ENCODE measurements at places on chromosomes 5 and 9. TPM values are rescaled to one million over a fixed set of nuclear protein-coding genes. Genes with fewer than 3 reads are reported as not detected.

ANKS6 gene
- 14.8 TPM for polyA plus RNA-seq

CPLANE1 gene
- polyA plus RNA-seq, result 17.8 TPM

SLC6A3 gene
- not detected for polyA plus RNA-seq

SLC6A7 gene
- polyA plus RNA-seq, result 0.22 TPM

CCNO gene
- polyA plus RNA-seq, result 0.39 TPM

SPARC gene
- polyA plus RNA-seq, result 3,722 TPM

MAMDC4 gene
- polyA plus RNA-seq, result 5.9 TPM

PCDHGA1 gene
- polyA plus RNA-seq, result 0.77 TPM

LHX2 gene
- polyA plus RNA-seq, result 2.0 TPM

PCDHB4 gene
- polyA plus RNA-seq, result 3.1 TPM

BSPRY gene
- polyA plus RNA-seq, result 0.52 TPM

CLINT1 gene
- 58.1 TPM for polyA plus RNA-seq

DNA sequence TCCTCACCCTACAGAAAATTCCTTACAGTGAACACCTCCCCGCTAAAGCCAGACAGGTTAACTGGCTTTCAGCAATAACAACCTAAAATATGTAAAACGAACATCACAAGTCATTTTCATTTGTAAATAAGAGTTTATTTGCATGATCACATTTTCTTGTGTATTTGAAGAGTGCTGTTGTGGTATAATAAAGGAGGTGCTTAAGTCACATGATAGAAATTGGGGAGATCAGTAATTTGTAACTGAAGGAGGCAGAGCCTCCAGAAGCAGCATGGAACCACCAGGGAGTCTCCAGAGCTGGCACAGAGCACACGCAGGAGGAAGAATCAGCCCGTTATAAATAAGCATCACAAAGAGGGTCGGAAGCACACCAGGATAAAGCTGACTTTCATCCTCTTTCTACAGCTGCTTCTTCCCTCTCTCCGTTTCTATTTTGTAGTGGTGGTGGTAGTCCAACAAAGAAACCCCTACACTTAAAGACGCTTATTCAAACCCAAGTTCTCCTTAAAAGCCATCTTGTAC lies 210.6 kb downstream of the MAPKAP1 start:
- DNase-seq, result no peak

GRCh38 chr5:159198063-159199036 lies 11.0 kb downstream of the RNF145 start:
- no peak for DNase-seq

GRCh38 chr5:173963182-173963838 lies 25.7 kb upstream of the C5orf47 start:
- no peak for DNase-seq

DNA sequence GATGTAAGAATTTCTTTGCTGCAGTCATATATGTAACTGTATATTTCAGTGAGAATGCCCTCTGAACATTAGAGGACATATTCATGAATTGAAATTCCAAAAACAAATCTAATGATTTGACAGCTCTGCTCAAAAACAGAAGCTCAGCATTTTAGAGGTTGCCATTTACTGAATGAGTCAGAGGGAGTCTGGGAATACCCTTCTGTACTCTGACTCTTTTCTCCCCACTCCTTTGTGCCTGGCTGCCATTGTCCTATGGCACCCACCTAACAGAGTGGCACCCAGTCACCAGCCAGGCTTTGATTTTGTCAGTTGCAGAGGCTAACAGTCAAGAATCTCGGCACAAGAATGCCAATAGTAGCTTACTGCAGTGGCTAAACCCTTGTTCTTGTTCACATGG lies 133.6 kb downstream of the ATG10 start:
- no peak for DNase-seq

- DNase-seq, result no peak
These were observed 11.9 kb downstream of the SIL1 start for GRCh38 chr5:139186261-139186660.

DNA sequence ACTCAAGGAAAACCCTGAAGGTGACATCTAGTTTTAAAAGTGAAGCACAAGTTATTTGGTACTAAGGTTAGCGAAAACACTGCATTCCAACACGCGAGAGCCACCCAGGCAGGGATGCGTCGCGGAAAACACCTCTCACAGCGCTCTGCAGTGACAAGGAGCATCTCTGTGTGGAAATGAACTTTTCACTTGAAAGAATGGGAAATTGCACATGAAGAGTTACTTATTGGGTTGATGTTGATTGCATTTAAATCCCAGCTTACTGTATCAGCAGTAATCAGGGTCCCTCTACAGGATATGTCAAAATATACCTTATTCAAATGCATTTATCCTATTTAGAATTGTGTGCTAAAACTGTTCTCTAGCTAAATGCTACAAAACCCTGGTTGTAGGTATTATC lies 144.4 kb downstream of the BNC2 start:
- DNase-seq, result peak; percentile 50

DNA sequence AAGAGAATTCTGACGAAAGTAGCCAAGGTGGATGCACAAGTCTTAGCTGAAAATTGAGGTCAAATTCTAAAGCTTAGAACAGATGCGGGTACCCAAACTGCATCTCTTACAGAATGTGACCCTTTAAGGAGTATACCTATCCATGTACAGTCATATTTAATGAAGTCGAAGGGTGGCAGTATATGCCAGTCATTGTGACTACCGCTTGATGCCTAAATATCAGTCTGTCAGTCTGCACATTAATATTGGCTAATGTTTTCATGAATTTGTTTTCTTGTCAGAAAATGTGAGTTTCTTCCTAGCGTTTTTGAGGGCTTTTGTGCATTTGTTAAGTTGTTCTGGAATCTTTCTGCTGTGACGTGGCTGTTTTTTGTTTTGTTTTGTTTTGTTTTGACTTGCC lies 264.5 kb upstream of the ELAVL2 start:
- DNase-seq, result no peak

GRCh38 chr5:90308787-90309585 lies 100.6 kb downstream of the CETN3 start:
- DNase-seq, result no peak

DNA sequence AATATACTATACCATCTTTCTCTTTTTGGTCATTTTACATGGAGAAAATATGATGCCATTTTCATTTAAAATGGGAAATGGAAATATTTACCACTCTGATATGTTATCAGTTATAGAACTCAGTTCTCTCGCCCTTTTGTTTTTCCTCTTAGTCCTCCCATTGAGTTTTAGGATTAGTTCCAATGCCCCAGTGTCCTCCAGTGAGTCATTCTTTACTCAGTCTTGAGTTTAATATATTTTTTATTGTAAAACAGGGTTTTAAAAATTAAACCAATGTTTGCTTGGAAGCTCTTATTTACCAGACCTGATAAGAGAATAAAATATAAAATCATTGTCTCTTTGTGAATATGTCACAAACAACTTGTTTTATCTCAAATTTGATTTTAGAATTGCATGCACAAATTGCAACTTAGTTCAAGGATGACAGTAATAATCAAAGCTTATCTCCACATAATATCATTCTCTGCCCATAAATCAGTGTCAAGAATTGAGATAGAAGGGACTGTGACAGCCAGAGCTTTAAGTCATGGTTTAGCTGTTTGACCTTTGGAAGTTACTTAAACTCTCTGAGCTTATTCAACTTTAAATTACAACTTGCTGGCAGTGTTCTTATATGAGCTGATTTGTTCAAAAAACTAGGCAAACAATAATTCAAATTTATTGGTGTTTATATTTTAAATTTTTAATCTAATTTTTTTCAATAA lies 166.4 kb downstream of the PAM start:
- DNase-seq, result no peak

- DNase-seq, result no peak
These were observed 14.8 kb downstream of the NCS1 start for GRCh38 chr9:130186839-130187522.

DNA sequence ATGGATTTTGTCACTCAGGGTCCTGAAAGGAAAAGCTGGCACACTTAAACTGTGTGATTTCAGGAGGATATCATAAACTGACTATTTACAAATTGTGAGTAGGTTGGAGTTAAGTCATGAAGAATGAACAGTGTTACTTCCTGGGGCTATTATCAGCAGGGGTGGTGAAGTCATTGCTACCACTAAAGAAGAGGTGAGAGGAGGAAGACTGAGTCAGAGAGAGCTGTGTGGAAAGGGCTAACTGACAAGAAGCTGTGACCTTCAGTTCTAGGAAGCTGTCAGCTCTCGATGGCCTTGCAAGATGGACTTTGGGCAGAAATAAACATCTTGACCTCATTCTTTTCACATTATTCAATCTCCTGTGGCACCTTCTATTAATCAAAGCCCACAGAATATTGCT lies 72.3 kb upstream of the STARD4 start:
- no peak for DNase-seq

- DNase-seq, result no peak
These were observed 114.1 kb downstream of the PCSK5 start for GRCh38 chr9:76004526-76004925.

- DNase-seq, result no peak
These were observed 33.9 kb downstream of the RAD23B start for GRCh38 chr9:107316795-107317661.

DNA sequence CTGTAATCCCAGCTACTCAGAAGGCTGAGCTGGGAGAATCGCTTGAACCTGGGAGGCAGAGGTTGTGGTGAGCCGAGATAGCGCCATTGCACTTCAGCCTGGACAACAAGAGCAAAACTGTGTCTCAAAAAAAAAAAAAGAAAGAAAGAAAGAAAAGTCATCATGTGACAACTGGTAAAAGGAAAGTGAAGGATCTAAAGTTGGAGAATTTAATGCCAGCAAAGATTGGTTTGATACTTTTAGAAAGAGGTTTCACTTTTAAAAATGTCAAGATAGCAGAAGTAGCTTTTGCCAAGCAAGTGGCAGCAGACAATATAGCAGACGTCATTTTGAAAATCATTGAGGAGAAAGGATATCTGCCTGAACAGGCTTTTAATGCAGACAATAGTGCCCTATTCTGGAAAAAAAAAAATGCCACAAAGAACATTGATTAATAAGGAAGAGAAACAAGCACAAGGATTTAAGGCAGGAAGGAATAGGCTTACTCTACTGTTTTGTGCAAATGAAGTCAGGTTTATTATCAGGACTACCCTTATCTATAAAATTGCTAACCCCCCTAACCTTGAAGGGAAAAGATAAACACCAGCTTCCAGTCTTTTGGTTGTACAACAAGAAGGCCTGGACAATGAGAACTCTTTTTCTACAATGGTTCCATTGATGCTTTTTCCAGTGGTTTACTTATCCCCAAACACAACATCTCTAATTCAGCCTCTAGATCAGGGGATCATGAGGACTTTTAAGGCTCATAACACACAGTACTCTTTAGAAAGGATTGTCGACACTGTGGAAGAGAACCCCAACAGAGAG lies 12.0 kb downstream of the PKD2L2 start:
- DNase-seq, result no peak

DNA sequence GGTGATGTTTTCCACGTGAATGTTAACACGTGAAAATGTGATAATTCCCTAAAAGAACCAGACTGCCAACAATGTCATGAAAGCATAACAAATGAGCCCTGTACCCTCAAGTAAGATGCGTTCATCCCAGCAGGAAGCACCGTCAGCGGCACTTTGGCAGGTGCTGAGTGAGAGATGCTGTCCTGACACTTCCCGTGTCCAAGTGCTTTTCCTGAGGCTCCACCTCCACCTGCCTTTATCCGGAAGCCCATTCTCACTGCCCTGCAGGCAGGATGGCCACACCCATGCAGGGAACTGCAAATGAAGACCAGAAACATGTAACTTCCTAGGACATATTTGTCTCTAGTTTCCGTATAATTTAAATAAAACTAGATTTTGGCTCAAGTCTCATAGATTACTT lies 238.0 kb upstream of the IRX2 start:
- no peak for DNase-seq

DNA sequence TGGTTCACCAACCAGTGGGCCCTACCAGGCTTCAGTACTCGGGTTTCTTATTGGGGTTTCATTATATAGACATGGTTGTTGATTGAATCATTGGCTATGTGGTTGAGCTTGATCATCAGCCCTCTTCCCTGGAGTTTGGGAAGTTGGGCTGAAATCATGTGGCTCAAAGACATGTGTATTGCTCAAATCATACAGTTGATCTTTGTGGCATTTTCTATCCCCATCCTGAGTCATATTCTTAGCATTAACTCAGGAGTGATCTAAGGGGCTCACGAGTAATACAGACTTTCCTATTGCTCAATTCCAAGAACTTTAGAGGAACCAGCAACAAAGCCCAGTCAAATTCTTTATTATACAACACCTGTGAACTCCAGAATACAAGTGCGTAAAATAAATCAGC lies 66.2 kb downstream of the SMC5 start:
- DNase-seq, result no peak

GRCh38 chr5:9547122-9547947 lies 1.5 kb upstream of the SEMA5A start:
- peak; percentile 58 for DNase-seq

Data from hindlimb muscle (tissue), 1 donor.